ENCODE measurements at places on chromosomes 6 and 20.
A peak's percentile ranks its signal among the peaks of the same experiment; 100 is the strongest.

DNA sequence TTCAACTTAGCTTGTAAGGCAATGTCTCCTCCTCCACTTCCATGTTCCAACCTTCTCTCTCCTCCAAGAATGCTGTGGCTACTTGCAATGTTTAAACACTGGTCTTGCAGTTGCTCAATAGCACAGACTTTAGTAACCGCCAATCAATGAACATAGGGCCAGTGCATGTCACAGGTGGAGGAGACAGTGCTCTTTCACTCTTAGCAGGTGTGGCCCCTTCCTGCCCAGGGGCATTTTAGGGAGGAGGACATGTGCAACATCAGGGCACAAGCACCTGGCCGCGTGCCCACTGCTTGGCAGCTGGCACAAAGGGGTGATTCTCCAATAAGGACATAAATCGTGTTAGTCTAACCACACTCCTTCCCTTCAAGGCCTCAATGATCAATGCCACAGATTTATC, 41.3 kb downstream of the ADGRF1 start:
- no peak for DNase-seq
- H3K27me3 ChIP-seq, result peaks cover 7% of the 10 kb centered on the region
- H3K36me3 ChIP-seq, result no peaks in the 10 kb centered on the region
- no peaks in the 10 kb centered on the region for H3K4me1 ChIP-seq
- no peak overlapping the region for H3K27ac ChIP-seq

- no peak overlapping the region for H3K4me3 ChIP-seq
- H3K27ac ChIP-seq, result no peak overlapping the region
- H3K36me3 ChIP-seq, result peaks cover 8% of the 10 kb centered on the region
- no peaks in the 10 kb centered on the region for H3K27me3 ChIP-seq
Measured at GRCh38 chr20:38935285-38935684, 9.1 kb downstream of the FAM83D start.

GRCh38 chr20:48153523-48153922, 368.2 kb upstream of the SULF2 start:
- no peak overlapping the region for H3K27ac ChIP-seq
- peaks cover 9% of the 10 kb centered on the region for H3K27me3 ChIP-seq
- no peak for DNase-seq
- no peaks in the 10 kb centered on the region for H3K4me1 ChIP-seq
- no peaks in the 10 kb centered on the region for H3K36me3 ChIP-seq

DNA sequence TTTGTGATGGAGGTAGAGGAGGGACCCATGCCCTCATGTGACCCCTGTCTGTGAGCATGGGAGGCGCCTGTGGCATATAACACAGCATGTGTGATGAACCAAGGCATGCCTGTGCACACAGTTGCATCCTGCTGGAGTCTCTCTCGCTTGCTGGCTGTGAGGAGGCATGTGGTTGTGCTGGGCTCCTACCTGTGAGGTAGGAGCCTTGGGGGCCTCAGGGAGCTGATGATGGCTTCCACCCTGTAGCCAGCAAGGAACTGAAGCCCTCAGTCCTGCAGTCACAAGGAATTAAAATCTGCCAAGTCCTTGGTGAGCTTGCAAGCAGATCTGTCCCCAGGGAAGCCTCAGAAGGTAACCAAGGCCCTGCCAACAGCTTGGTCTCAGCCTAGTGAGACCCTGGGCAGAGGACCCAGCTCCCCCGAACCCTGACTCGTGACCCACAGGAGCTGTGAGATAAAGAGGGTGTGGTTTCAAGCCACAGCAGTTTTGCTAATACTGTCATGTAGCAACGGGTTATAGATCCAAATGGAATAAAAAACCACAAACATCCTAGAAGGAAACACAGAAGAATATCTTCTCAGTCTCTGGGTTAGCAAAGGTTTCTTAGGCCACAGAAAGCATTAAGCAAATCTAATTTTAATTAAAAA, 145.7 kb downstream of the WDR27 start:
- peaks cover 24% of the 10 kb centered on the region for H3K27me3 ChIP-seq
- DNase-seq, result no peak
- peaks cover 22% of the 10 kb centered on the region for H3K36me3 ChIP-seq
- no peak overlapping the region for H3K27ac ChIP-seq
- no peak overlapping the region for H3K4me3 ChIP-seq

- H3K27me3 ChIP-seq, result no peaks in the 10 kb centered on the region
- DNase-seq, result no peak
- no peak overlapping the region for H3K4me3 ChIP-seq
Measured at GRCh38 chr6:135310291-135310690, 129.2 kb downstream of the MYB start.

- H3K4me3 ChIP-seq, result peak overlapping the region; percentile 89
- no peaks in the 10 kb centered on the region for H3K36me3 ChIP-seq
- H3K27me3 ChIP-seq, result no peaks in the 10 kb centered on the region
Measured at GRCh38 chr6:53358440-53359094, 9.8 kb upstream of the ELOVL5 start.

- no peak overlapping the region for H3K27ac ChIP-seq
- no peaks in the 10 kb centered on the region for H3K4me1 ChIP-seq
- no peaks in the 10 kb centered on the region for H3K36me3 ChIP-seq
- H3K27me3 ChIP-seq, result peaks cover 12% of the 10 kb centered on the region
Measured at GRCh38 chr20:57911512-57912226, 201.9 kb upstream of the PMEPA1 start.

- H3K27ac ChIP-seq, result peak overlapping the region; percentile 96
- peaks cover 91% of the 10 kb centered on the region for H3K4me1 ChIP-seq
- peaks cover 87% of the 10 kb centered on the region for H3K36me3 ChIP-seq
- peak; percentile 22 for DNase-seq
Measured at GRCh38 chr20:51402201-51402600, 140.3 kb downstream of the NFATC2 start.

- no peak overlapping the region for H3K4me3 ChIP-seq
- no peak for DNase-seq
- H3K36me3 ChIP-seq, result no peaks in the 10 kb centered on the region
- no peaks in the 10 kb centered on the region for H3K27me3 ChIP-seq
Measured at GRCh38 chr6:51167468-51167867, 348.8 kb downstream of the TFAP2B start.

DNA sequence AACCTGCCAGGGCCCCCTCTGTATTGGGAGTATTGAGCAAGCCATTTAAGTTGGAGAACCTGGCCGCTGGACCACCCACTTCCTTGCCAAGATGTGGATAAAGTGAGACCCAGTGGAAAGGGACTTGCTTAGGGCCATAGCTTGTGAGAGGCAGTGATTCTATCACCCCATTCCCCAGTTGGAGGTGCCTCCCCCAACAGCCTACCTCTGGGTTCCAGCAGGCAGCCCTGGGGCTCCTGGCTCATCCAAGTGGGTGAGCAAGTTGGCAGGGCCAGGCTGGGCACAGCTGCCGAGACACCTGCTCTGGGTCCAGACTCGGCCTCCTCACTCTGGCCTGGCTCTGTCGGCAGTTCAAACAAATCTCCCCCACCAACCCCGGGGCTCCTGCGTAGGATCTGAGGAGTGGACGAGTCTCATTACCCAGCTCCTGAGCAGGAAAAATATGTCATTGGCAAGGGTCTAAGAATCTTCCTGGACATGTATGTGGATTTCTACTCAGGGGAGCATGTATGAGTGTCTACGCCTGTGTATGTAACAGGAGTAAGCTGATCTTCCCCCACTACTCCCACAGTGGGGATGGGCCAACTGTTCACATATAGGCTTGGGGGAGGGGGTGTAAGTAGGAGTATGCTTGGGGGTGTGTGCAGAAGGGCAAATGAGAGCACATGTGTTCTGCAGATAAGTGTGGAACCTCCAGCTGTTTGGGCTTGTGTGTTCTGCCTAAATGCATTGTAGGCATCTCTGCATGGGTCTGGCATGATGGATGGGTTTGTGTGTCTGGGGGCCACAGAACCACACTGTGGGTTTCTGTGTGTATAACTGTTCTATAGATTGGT, 1.9 kb downstream of the ID1 start:
- H3K4me3 ChIP-seq, result no peak overlapping the region
- no peak overlapping the region for H3K27ac ChIP-seq
- no peaks in the 10 kb centered on the region for H3K36me3 ChIP-seq
- no peak for DNase-seq
- H3K4me1 ChIP-seq, result peaks cover 36% of the 10 kb centered on the region

DNA sequence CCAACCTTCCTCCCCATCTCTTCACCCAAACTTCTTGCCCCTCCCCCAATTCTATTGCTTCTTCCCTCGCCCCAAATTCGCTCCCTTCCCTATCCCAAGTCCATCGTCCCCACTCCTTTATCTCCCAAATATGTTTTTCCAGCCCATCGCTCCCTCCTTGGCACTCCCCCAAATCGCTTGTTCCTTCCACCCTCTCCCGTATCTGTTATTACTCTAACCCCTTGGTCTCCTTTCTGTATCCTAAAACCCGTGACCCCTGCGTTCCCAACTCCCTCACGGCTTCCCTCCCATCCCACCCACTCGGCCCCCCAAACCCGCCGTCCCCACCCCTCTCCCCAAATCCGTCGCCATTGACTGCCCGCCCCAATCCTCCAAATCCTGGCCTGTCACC, 584 bp downstream of the MTCH1 start:
- H3K4me3 ChIP-seq, result no peak overlapping the region

DNA sequence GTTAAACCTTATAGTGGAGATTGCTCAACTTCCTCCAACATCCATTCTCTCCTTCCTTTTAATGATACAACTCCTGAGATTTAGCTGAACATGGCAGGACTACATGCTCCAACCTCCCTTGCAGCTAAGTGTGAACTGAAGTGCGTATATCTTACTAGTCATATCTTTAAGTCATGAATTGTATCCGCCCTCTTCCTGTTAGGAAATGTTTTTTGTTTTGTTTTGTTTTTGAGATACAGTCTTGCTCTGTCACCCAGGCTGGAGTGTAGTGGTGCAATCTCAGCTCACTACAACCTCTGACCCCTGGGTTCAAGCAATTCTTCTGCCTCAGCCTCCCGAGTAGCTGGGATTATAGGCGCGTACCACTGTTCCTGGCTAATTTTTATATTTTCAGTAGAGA, 8.8 kb upstream of the OSTM1 start:
- DNase-seq, result no peak
- peaks cover 6% of the 10 kb centered on the region for H3K27me3 ChIP-seq
- H3K27ac ChIP-seq, result no peak overlapping the region
- no peaks in the 10 kb centered on the region for H3K4me1 ChIP-seq

- H3K27me3 ChIP-seq, result peaks cover 7% of the 10 kb centered on the region
- no peak overlapping the region for H3K4me3 ChIP-seq
- H3K27ac ChIP-seq, result no peak overlapping the region
- no peak for DNase-seq
- no peaks in the 10 kb centered on the region for H3K36me3 ChIP-seq
Measured at GRCh38 chr6:139944131-139944530, 569.7 kb upstream of the CITED2 start.

DNA sequence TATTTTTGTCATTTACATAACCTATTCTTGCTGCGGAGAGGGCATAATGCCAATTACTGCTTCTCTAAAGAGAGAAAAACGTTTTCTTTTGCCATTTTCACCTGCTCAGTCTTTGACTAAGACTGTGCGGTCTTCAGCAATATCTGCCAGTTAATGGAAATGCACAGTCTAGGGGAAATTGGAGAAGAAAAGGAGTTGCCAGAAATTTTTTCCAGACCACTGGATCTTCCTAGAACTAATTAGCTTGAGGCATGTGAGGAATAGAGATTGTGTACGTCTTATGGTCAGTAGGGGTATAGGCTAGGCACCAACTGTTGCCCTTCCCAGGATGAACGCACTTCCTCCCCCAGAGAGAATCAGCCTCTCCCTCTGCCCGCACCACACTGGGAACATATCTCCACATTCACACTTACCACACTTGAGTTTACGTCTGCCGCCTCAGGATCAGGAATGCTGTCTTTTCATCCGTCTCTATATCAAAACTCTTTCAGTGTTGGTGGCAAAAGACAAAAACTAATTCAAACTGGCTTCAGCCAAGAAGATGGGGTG, 67.9 kb upstream of the E2F3 start:
- no peak for DNase-seq
- no peak overlapping the region for H3K4me3 ChIP-seq
- H3K4me1 ChIP-seq, result peaks cover 18% of the 10 kb centered on the region
- no peak overlapping the region for H3K27ac ChIP-seq
- H3K27me3 ChIP-seq, result no peaks in the 10 kb centered on the region

DNA sequence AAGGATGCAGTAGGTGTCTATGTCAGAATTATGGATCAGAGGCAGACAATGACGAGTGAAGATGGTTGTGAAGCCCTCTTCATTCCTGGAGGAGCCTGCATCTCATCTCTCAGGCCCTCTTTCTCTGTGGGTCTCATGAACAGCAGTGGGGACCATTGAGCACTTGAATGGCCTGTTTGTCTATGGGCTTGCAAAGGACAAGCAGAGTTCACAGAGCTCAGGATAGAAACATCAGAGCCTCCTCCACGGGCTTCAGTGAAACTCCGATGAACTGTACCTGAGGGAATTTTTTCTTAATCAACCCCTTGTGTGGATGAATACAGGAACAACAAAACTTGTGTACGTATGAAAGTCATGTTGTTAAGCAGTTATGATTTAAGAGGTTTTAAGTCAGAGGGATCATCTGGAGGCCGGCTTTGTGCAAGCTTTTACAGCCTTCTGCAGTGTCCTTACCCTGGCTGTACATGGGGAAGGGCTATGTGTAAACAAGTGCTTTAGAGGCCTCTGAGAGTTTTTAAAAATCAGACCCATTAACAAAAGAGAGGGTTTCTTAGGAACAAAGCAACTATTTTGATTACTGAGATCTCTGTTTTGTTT, 29.7 kb upstream of the PI16 start:
- peaks cover 19% of the 10 kb centered on the region for H3K36me3 ChIP-seq
- H3K4me3 ChIP-seq, result no peak overlapping the region
- peaks cover 10% of the 10 kb centered on the region for H3K4me1 ChIP-seq
- H3K27ac ChIP-seq, result no peak overlapping the region

DNA sequence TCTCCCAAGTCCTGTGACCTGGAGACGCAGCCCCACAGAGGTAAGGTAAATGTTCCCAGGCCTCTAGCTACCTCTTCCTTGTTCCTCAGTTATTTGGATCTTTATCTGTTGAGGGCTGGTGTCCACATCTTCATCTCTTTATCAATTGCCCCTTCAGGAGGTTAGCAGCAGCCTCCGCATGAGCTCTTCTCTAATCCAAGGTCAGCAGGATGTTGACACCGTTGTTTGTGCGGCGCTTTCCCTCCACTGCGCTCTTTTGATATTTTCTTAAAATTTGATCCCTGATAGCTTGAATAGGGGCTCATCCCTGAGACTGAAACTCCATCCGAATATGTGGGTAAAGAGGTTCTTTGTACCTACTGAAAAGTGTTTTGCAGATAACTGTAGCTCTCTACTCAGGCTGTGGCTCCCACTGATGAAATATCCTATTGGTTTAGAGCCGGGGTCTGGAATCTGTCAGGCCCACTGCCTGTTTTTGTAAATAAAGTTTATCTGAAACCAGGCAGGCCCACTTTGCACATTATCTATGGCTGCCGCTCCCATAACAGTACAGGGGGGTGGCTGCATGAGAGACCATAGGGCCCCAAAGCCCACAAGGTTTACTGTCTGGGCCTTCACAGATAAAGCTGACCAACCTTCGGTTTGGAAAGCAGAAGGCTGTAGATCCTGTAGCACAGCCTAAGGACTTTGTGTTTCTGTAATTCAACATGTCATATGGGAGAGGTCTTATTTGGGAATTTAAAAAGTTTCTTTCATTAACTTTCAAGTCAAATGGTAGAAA, 362.6 kb downstream of the QKI start:
- no peak for DNase-seq
- H3K4me1 ChIP-seq, result no peaks in the 10 kb centered on the region
- H3K27ac ChIP-seq, result no peak overlapping the region
